ENCODE measurements at places on chromosomes 7 and 10. TPM values are rescaled to one million over a fixed set of nuclear protein-coding genes. Genes with fewer than 3 reads are reported as not detected.

SAMD8 gene
- 18.8 TPM for total RNA-seq

CRHR2 gene
- total RNA-seq, result not detected

STEAP1B gene
- total RNA-seq, result not detected

BMPR1A gene
- total RNA-seq, result 2.2 TPM

SEMA3E gene
- total RNA-seq, result not detected

CCT6A gene
- 149 TPM for total RNA-seq

SLC39A12 gene
- not detected for total RNA-seq

MYO3A gene
- total RNA-seq, result not detected

CDCA7L gene
- 278 TPM for total RNA-seq

CUL2 gene
- total RNA-seq, result 14.1 TPM

FFAR4 gene
- not detected for total RNA-seq

Measured in Karpas-422 (cell line).